Right hindlimb (tissue), 1 donor: ENCODE measurements at places on chromosomes 6 and 20.

- DNase-seq = no peak
Measured at GRCh38 chr6:72374172-72374571, 247.7 kb upstream of the KCNQ5 start.

- DNase-seq = no peak
Measured at GRCh38 chr6:132604635-132605152, 15.2 kb upstream of the TAAR5 start.

GRCh38 chr20:48339190-48339985 is 488.4 kb downstream of the PREX1 start:
- DNase-seq = peak; percentile 74

DNA sequence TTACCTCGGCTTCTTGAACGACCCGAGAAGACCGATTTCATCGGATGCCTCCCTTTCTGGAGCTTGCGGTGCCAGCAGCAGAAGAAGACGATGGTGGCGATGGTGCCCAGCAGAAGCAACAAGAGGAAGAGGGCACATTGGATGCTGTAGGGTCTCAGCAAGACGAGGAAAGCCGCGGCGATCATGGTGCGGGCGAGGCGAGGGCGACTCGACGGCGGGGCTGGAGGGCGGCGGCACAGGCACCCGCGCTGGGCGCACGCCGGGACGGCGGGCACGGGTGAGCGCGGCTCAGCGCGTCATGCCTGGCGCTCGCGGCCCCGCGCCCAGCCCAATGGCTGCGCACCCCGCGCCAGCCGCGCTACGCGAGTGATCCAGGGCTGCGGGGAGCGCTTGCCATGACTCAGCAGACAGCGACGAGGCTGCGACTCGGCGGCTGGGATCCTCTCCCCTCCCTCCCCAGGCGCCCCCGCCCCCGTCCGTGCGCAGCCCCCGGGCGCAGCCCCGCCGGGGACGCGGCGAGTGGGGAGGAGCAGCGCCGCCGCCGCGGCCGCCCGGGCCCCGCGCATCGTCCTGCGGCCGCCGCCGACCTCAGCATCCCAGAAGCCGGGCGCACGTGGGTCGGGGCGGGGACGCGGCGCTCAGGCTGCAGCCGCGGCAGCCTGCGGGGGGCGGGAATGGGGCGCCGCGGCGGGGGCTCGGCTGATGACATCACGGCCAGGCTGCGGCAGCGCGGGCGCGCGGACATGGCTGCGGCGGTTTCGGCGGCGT is at the start of gene BEND6:
BEND6 (plus strand) TSS at position 705 of the 768 bp plus-strand sequence. CDS start 26,704 bp downstream, outside the sequence.
- peak; percentile 78 for DNase-seq

GRCh38 chr20:4717816-4718570 is 3.7 kb upstream of the PRND start:
- no peak for DNase-seq

DNA sequence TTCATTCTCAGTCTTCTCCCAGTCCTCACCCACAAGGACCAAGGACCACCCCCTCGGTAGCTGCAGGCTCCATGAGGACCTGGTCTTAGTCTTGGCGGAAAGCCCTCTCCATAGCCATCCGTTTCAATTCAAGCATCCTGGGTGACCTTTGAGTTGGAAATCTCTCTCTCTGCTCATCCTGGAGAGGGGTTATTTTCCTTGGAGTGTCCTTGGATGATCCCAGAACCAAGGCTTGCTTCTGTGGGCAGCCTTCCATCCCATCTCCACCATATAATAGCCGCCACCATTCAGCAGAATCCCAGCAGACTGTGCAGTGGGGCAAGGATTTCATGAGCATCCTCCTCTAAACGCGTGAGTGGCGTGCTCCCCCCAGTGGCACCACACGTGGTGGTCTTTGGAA is at the start of gene BPIFA2:
BPIFA2 (plus strand) TSS at position 301 of the 400 bp plus-strand sequence. CDS start 987 bp downstream, outside the sequence.
- DNase-seq = no peak

- no peak for DNase-seq
Measured at GRCh38 chr6:26089272-26089671, 2.0 kb downstream of the HFE start.

GRCh38 chr6:77926198-77926751 is 273.4 kb downstream of the MEI4 start:
- no peak for DNase-seq

GRCh38 chr6:161220346-161220745 is 53.5 kb downstream of the AGPAT4 start:
- DNase-seq = no peak

GRCh38 chr20:50256577-50256976 is 65.9 kb downstream of the CEBPB start:
- no peak for DNase-seq

DNA sequence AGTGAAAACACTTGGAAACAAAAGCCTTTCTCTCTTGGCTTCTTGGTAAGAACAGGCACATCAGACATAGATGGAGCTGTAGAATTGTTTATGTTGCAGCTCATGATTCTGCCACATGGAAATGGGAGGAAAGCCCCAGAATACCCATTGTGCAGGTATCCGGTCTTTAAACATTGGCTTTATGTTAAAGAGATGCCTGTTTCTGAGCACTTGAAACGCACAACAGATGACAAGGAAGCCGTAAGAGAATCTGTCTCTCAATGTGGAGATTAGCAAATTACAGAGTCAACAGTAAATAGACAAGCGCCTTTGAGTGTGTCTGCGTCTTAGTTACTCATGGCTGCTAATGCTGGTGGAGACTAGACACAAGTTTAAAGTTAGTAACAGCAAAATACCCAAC is 10.5 kb downstream of the TNFAIP3 start:
- DNase-seq = no peak

GRCh38 chr6:49118478-49118877 is 344.6 kb downstream of the MMUT start:
- DNase-seq = no peak

GRCh38 chr6:34366639-34366921 is 25.9 kb downstream of the NUDT3 start:
- no peak for DNase-seq

- DNase-seq = no peak
Measured at GRCh38 chr20:2585811-2586210, 49.4 kb downstream of the TMC2 start.

GRCh38 chr20:52993076-52993475 is 20.9 kb downstream of the TSHZ2 start:
- DNase-seq = no peak
